ENCODE measurements at places on chromosomes 5 and 9.

GRCh38 chr9:106119176-106119575 is 424.8 kb downstream of the TMEM38B start:
- no peak for DNase-seq

- no peak for DNase-seq
These were observed 276.0 kb downstream of the DMAC1 start for GRCh38 chr9:7523426-7524043.

- DNase-seq = no peak
These were observed 72.9 kb downstream of the ZNF618 start for GRCh38 chr9:113948891-113949570.

- no peak for DNase-seq
These were observed 10.8 kb upstream of the FCHSD1 start for GRCh38 chr5:141662028-141662427.

DNA sequence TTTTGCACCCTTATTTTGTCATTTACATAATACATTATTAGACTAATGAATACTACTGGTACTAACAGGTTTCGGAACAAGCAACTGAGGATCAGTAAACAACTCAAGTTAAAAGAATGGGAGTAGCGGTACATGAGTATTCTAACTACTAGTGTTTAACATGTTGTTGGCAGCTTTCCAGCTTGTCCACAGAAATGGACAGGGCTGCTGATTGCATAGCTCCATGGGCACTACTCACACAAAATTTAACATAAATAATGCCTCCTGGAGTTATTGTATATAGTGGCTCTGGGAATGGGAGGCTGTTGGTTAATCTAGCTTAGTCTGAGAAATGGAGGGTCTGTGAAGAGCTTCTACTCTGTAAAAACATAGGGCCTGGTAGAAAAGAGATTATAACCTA is 6.7 kb downstream of the NCBP1 start:
- DNase-seq = no peak

- no peak for DNase-seq
These were observed 110.2 kb downstream of the DAPK1 start for GRCh38 chr9:87607859-87608258.

- no peak for DNase-seq
These were observed 3.6 kb downstream of the GDNF start for GRCh38 chr5:37836235-37836591.

GRCh38 chr5:172688349-172689217 is 47.5 kb downstream of the NEURL1B start:
- DNase-seq = no peak

DNA sequence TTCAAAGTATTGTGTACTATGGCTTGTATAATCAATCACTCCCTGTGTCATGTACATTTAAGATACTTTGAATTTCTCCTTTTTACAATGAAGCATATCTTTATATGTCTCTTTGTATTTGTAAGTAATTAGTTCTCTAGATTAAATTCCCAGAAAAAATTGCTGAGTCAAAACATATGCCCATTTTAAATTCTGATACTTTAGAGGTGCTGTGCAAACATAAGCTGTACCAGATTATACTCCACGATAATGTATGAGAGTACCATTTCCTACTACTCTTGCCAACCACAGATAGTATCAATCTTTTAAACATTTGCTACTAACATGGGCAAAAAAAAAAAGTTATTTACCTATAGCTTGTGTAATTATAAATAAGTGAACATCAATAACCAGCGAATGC is 18.3 kb downstream of the DCAF10 start:
- no peak for DNase-seq

DNA sequence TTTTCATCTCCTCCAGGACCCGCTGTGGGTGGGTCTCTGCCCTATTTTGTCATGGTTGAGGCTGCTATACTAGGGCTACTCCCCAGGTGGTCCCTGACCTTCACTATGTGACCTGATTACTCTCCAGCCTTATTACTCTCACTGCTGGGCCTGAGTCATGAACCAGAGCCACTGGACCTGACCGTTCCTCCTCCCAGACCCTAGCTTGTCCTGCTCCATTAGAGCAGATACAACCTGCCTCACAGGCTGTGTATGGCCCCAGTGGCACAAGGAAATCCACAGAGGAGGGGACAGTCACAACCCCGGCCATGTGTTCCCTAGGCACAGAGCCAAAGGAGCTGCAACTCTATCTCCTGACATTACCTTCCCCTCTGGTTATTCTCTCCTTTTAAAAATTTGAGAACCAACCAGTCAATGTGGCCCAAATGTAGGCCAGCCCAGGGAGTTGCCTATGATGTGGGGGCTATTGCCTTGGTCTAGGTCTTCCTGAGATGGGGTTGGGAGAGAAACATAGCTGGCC is 96.0 kb upstream of the FSTL4 start:
- no peak for DNase-seq

- DNase-seq = no peak
These were observed 279.0 kb downstream of the AOPEP start for GRCh38 chr9:95005278-95006143.

DNA sequence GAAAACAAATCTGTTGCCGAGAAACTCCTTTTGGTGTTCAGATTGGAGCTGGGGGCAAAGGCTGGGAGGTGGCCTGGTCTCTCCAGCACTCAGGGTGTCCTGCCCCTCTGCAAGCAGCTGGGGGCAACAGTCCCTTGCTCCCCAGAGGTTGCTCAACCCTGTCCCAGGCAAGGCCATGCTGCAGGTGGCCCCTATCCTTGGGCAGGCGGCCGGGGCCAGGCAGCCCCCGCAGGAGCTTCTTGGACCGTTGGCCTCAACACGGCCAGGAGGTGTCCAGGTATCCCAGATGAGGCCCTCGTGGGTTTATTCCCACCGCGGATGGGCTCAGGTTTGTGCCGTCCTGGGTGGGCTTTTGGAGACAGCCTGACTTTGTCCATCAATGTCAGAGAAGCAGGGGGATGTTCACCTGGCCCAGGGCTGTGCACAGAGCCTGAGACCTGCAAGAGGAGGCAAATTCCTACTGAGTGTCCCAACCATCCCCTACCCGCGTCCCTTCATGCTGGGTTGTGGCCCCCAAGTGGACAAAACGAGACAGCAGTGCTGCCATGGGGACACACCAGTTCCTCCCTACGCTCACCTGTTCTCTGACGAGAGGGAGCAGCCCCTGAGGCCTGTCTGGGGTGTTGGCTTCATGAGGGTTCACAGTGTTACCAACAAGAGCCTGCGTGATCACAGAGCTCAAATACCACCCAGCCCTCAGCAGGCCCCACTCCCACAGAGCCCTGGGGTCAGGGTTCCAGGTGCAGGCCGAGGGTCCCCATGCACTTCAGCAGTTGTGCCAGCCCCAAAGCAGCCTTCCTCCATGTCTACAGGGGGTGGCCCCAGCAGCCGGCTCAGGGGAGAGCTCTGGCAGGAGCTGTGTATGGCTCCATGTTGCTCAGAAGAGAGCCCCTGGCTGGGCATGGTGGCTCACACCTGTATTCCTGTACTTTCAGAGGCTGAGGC is 9.5 kb upstream of the CCDC187 start:
- DNase-seq = no peak

- no peak for DNase-seq
These were observed 39.9 kb upstream of the LPCAT1 start for GRCh38 chr5:1563617-1564181.

- no peak for DNase-seq
These were observed 215.7 kb downstream of the FAM114A2 start for GRCh38 chr5:153823036-153823435.

- no peak for DNase-seq
These were observed 128.4 kb downstream of the MAST4 start for GRCh38 chr5:66724349-66725139.

DNA sequence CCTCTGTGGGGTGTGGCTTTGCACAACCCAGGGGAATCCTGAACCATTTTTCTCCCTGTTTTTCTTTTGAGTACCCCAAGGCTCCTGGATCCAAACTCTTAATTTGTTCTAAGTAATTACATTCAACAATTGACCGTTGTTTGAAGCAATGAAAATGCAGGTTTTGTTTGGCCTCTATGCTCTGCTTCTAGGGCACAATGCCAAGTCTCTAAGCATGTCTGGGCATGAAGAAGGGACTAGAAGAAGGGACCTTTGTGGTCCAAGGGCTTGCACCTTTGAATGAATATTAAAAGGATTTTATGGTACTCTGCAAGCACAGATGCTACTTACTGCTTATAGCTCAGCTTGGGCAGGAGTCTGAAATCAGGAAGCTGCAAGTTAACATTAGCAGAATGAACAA is 6.6 kb upstream of the ENC1 start:
- DNase-seq = no peak

DNA sequence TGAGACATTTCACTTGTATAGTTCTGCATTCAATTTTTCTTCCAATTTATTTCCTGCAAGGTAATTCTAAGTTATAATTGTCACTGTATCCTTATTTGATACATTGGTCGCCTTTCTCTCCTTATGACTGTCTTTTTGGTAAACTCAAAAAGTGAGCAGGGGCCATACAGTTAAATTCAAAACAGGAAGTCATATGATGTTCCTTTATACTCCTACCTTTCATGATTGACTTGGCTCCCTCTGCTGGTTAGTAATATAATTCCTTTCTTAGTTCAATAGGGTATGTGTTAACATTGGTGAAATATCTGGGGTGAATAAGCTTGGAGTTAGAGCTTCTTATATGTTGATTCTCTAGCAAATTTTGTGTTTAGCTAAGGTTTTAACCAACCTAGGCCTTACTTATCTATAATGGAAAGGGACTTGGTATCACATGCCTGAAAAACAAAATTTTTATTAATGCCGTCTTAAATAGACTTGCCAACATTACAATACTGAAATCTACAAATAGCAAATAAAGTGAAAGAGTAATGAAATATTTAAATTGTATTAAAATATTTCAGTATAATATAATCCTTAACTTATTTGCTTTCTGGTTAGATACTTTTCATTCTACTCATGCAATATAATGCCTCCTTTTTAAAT is 6.0 kb upstream of the NIPBL start:
- DNase-seq = no peak

- no peak for DNase-seq
These were observed 680.4 kb downstream of the TLR4 start for GRCh38 chr9:118384531-118385100.

DNA sequence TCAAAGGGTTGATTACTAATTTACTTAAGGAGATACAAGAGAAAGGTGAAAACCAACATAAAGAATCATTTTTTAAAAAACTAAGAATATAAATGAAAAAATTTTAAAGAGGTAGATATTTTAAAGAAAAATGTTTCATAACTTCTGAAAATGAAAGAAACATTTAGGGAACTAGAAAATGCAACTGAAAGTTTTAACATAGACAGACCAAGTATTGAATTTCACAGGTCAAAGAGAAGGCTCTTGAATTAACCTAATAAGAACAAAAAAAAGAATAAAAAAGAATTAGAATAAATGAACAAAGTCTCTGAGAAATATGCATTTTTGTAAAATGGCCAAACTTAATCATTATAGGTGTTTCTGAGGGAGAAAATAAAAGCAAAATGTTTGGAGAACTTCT is 16.1 kb upstream of the FAM174A start:
- DNase-seq = no peak

DNA sequence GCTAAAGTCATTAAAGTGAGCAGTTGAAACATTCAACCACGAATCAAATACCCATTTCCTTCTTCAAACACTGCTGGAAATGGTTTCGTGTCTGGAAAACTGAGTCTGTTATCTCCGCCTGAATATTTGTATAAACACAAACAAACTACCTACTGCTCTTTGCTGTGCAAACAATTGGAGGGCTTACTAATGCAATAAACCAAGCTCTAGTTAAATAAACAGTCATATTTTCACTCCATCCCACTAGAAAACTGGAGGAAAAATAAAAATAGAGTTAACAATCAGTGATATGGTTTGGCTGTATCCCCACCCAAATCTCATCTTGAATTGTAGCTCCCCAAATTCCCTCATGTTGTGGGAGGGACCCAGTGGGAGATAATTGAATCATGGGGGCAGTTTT is 397.6 kb downstream of the RASEF start:
- DNase-seq = no peak

- DNase-seq = no peak
These were observed 5.1 kb downstream of the MLANA start for GRCh38 chr9:5895782-5896181.

- DNase-seq = no peak
These were observed 16.0 kb upstream of the JADE2 start for GRCh38 chr5:134509308-134510040.

DNA sequence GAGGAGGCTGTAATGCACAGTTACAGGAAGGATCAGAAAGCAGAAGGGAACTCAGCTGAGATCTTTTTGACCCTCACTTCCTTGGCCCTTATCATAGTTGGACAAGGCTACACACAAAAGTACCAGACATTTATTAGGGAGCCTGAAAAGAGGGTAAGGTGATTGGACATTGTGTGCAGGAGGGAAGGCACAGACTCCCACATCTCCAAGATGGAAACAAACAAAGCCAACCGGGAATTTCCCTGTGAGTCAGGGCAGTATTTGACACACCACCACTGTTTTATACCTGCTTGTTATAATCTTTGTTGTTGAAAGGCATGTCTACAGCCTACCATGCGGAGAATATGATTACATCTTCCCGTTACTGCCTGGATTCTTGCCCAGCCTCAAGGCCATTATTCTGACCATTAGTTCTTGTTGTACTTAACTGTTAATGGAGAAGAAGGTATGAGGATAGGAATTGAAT is 3.0 kb upstream of the CCNG1 start:
- DNase-seq = peak; percentile 5

DNA sequence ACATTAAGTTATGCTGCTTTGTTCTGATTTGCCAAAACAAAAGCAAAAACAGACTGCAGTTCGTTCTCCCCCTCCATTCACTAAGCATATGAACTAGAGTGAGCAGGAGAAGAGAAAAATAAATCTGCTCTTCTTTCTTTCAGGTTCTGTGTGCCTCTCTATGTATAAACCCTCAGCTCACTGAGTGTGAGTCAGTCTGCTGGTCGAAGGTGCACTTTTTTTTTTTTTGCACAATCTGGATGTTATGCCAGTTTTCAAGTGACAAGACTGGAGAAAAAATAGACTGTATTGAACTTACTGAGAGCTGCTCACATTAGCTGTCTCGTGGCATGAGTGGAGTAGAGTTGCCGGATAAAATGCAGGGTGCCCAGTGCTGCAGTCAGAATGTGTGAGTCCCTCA is 244.6 kb upstream of the ATP10B start:
- DNase-seq = no peak

GRCh38 chr5:23314827-23315226 is 192.6 kb upstream of the PRDM9 start:
- no peak for DNase-seq

DNA sequence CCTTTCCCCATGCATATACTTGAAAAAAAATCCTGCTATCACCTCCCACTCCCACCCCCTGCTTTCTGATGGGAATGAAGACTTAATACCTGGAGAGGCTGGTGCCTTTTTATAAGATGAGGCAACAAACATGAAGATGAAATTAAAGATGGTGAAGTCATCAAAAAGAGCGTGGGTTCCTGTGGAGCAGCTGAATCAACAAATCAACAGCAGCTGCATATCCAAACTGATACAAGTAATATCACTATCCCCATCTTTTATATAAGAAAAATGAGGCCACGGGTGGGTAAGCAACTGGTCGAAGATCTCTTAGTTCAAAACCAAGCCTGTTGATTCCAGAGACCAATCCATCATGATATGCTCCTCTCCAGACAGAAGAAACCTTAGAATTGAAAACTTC is 268.5 kb downstream of the ENC1 start:
- no peak for DNase-seq

- DNase-seq = no peak
These were observed 34.6 kb downstream of the HSPA4 start for GRCh38 chr5:133086366-133086875.

- no peak for DNase-seq
These were observed 13.1 kb upstream of the CMBL start for GRCh38 chr5:10320793-10321192.
